ENCODE measurements at places on chromosomes 1 and 21.

GRCh38 chr1:197614916-197615692, 160.2 kb downstream of the DENND1B start:
- peak; percentile 42 for DNase-seq

- no peak for DNase-seq
Observed at GRCh38 chr21:33199100-33199464, 30.7 kb upstream of the IFNAR2 start.

DNA sequence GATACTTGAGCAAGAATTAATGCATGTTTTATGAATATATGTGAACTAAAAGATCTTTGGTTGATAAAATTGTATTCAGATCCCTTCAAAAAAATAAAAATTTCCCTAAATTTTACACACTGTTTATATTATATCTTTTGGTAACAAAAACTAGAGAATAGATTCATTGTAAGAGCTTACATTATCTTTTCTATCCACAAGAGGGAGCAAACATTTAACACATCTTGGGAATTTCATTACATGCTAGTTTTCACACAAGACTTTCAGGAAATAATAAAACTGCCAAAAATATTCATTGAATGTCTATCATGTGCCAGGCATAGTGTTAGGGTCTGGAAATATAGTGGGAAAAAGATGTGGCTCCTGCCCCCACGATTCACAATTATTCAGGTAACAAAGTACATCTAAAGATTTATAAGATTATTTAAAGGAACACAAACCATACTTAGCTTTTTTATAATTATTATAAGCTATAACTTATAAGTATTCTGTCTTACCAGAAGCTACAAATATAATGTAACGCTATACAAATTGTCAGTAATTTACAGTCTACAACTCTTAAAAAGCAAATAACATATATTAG, 30.6 kb downstream of the FAF1 start:
- peak; percentile 46 for DNase-seq

DNA sequence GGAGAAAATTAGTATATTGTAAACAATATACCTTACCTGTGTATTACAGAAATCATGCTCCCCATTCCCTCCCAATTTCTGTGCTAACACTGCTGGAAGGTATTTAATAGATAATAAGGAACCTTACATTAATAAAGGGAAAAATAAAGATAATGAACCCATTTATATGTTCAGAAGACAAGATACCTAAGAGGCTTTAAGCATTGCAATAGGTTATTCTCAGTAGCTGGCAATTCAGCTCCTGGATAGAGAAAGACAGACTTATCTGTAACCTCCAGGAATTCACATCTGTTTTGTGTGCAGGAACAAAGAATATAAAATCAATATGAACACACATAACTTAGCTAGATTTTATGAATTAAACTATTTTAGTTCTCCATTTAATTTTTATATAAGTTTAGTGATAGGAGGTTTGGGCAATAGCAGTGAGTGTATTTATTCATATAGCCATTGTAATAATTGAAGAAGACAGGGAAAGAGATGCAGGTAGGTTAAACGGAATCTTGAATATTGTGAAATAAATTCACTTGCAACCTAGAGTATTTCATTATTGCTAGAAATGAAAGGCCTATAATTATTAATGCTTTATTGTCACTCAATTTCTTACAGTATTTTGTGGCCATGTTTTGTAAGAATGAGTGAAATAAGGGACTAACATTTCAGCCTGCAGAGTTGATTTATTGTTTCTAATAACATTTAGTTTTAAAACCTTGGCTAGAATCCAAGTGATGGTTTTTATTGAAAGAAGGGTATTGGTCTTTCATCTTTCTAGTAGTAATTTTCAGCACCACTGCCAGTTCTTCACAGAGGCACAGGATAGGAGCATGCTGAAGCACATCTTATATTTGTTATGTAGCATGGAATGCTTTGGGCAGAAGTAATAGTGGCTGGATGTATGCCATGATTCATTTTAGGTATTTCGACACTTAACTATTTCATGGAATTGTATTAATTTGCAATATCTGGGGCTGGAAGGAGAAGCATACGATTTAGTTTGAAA, 1.5 kb downstream of the XPR1 start:
- no peak for DNase-seq

DNA sequence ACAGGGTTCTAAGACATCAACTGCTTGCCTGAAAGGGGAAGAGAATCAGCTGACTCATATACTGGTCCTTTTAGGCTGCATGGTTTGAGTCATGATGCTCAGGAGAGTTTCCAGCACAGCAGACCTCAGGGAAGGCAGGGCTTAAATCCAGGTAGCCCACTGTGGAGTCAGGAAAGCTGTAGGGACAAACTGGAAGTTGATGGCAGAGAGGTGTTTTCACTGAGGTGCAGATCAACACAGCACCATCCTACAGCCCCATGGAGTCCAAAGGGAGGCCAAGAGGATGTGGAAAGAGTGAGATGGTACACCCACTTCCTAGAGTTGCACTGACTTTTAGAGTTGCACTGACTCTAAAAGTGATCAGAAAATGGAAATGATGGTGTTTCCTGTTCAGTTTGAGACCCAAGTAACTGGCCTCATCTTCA, 252.4 kb upstream of the DUSP10 start:
- no peak for DNase-seq

DNA sequence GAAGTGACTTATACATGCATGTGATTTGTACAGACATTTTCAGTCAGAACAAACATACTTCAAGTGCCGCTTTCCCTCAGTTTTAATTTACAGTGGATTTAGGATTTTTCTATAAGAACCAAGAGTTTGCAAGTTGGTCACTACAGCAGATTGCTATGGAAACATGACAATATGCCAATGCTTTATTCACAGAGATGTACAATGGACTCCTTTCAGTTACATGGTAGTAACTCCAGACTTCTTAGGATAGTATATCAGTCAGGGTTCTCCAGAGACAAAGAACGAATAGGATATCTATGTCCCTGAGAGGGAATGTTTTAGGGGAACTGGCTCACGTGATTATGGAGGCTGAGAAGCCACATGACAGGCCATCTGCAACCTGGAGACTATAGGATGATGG, 27.4 kb downstream of the IFI44 start:
- no peak for DNase-seq

DNA sequence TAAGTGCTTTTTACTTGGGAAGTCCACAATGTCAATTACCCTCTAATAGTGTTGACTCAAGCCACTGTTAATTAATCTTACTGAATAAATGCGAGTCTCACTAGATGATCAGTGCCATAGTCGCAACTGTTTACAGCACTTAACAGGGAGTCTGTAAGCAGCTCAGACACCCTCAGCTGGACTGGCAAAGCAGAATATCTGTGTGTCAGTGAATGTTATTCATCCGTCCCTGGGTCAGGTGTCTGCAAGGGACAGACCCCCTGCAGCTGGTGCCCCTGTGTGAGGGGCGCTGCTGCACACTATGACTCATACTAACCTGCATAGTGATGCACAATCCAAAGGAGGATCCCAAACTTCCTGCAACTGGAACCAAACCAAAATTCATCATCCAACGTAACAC, 306.5 kb downstream of the HHIPL2 start:
- no peak for DNase-seq

DNA sequence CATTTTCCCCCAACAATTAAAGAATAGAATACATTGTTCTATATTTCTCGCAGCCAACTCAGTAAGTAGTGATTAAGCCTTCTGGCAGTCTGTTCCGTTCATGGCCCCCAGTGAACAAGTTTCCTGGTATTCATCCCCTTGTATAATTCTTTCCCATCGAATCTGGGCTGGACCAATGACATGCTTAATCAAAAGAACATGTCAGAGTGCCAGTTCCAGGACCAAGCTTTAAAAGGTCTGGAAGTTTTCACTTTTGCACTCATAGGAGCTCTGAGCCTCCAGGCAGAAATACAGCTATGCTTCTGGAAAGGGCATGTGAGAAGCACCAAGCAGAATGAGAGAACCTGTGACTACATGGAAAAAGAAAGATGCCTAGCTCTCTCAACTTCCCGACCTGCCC, 22.5 kb upstream of the DPYD start:
- DNase-seq, result no peak

Data from B cell (primary cell).